Type B pancreatic cell (in vitro differentiated cells): ENCODE measurements at places on chromosomes 11 and 22. TPM values are rescaled to one million over a fixed set of nuclear protein-coding genes. Genes with fewer than 3 reads are reported as not detected.

DNA sequence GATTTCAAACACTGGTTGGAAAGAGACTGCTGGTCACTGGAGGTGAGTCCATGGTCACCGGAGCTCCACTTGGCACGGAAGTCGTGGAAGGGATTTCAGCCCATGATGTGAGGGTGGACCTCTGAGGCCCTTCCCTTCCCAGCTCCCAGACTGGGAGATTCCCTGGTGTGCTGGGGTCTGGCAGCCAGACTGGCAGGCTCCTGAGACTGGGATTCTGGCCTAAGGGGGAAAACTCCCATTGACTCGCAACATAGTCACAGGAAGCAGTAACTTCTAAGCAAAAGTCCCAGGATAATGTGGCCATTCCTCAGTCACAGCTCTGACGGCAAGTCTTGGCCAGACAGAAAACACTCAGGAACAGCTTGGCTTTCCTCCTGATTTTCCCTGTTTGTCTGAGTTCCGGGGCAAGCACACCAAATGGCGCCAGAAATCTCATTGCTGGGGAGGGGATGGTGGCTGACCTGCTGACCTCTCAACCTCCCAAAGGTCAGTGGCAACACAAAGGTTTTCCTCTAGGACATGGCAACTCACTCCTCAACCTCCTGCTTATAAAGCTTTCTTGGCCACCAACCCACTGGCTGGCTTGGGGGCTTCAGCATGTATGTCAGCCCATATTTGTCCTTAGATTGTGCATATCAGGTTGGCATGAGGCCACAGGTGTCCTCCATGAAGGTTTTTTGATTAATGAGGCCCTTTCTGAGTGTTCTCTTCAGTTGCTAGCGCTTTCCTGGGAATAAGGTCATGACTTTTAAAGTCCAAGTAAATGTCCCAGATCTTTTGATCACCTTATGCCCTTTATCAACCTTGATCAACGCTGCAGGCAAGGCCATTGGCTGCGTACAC lies 99.5 kb downstream of the CCDC81 start:
- no peaks in the 10 kb centered on the region for H3K27me3 ChIP-seq
- H3K36me3 ChIP-seq: peaks cover 14% of the 10 kb centered on the region
- peaks cover 15% of the 10 kb centered on the region for H3K4me1 ChIP-seq
- DNase-seq: no peak

DNA sequence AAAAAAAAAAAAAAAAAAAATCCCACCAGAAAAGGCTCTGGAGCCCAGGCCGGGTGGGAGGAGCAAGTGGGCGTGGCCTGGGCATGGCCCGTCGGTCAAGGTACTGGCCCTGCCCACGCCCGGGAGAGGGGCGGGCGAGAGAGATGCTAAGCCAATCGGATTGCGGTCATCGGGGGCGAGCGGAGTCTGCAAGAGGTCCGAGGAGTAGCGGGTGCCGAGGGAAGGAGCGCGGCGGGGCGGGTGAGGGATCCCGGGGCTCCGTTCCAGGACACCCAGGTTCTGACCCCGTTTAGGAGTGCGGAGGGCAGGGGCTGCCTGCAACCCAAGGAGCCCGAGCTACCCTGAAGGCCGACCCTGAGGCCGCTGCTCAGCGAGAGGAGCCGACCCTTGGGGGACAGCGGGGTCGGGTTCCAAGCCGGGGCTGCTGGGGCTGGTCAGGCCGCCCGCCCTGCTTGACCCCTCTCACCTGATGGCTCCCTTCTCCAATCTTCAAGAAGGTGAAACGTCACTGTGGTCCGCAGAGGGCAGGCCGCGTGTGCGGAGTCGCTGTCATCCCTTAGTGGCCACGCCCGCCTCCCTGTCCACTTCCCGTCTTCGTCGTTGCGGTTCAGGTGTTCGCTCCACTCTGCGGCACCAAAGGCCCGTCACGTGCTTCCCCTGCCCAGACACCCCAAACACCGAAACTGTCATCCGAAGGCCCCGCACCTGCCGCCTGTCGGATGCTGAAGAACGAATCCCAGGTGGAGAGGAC lies 11.1 kb upstream of the TAB1 start:
- peaks cover 6% of the 10 kb centered on the region for H3K27me3 ChIP-seq
- no peak overlapping the region for H3K27ac ChIP-seq
- DNase-seq: peak; percentile 89
- H3K4me1 ChIP-seq: peaks cover 4% of the 10 kb centered on the region
- no peaks in the 10 kb centered on the region for H3K36me3 ChIP-seq

GRCh38 chr11:111946499-111946898 lies 9.4 kb downstream of the DIXDC1 start:
- no peak overlapping the region for H3K27ac ChIP-seq
- DNase-seq: no peak
- no peak overlapping the region for H3K4me3 ChIP-seq
- H3K4me1 ChIP-seq: peaks cover 13% of the 10 kb centered on the region

DNA sequence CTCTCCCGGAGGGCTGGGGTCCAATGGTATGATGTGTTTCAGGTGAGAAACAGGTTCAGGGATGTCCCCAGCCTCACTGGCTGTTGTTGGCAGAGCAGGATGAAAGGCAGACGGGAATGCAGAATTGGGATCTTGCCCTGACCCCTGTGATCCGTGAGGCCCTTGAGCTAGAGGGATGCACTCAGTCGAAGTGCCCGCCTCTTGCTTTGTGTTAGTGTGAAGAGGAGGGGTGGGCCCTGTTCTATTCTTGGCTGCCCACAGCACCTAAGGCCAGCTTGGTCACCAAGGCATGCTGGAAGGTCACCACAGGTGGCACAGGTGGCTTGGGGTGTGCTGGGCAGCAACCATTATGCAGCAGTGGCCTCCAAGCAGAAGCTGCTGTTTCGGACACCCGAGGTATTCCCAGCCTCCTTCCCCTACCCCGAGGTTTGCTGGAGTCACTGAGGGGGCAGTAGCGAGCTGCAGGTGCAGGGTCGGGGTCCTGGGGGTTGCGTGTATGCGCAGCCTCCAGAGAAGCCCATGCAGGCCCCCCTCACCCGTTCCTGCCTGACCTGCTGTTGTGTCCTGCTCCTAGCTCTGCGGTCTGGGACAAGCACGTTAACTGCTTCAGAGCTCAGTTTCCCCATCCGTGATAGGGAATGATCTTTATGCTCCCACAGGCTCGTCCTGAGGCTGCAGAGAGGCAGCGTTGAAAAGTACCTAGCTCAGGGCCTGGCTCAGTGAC lies 13.0 kb downstream of the LRP5 start:
- no peaks in the 10 kb centered on the region for H3K27me3 ChIP-seq
- DNase-seq: no peak
- no peak overlapping the region for H3K4me3 ChIP-seq
- peaks cover 35% of the 10 kb centered on the region for H3K4me1 ChIP-seq
- peak overlapping the region; percentile 50 for H3K27ac ChIP-seq
- H3K36me3 ChIP-seq: peaks cover 5% of the 10 kb centered on the region

DNA sequence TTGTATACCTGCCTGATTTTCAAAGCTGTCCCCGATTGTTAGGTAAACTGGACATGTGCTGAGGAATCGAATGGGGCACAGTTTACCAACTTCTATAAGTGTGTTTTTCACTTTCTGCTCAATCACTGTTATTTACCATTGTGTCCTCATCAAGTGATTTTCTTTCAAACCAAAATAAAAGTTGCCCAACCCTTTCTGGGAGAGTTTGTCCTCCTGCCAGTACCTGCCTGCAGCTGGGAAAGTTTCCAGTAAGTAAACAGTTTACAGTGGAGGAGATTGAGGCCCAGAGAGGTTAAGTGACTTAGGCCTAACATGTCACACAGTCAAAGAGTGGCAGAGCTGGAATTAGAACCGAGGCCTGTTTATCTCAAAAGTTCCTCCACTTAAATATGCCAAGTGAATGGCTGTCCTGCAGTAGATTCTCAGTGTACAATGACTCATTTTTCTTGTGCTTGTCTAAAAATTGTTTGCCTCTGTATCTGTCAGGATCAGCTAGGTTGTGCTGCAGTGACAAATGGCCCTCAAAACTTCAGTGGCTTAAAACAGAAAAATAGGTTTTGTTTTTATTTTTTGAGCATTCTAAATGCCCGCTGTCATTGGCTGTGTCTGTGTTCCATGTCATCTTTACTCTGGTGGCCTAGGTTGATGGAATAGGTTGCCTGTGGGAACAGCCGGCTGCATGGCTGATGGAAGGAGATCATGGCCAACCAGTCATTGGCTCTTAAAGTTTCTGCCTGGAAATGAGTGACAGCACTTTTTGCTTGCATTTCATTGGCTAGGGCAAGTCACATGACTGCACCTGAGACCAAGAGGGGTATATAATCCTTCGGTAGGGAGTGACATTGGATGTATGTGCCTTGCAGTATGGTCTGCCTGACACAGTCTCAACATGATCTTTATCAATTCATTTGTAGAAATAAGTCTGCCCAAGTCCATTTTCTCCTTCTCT lies 61.8 kb upstream of the CRYBB3 start:
- no peaks in the 10 kb centered on the region for H3K36me3 ChIP-seq
- no peak overlapping the region for H3K4me3 ChIP-seq
- DNase-seq: no peak

GRCh38 chr22:48173773-48174160 lies 1411.3 kb downstream of the TBC1D22A start:
- peaks cover 47% of the 10 kb centered on the region for H3K27me3 ChIP-seq
- no peaks in the 10 kb centered on the region for H3K36me3 ChIP-seq
- H3K27ac ChIP-seq: no peak overlapping the region
- no peak for DNase-seq

DNA sequence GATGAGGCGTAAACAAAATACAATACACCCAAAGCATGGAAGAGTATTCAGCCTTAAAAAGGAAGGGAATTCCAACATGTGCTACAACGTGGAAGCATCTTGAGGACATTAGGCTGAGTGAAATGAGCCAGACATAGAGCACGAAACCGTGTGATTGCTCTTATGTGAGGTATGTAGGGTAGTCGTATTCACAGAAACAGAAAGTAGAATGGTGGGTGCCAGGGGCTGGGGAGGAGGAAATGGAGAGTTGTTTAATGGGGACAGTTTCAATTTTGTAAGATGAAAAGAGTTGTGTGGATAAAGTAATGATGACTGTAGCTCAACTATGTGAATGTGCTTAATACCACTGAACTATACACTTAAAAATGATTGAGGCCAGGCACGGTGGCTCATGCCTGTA lies 10.2 kb upstream of the KMT5B start:
- H3K36me3 ChIP-seq: no peaks in the 10 kb centered on the region
- H3K4me1 ChIP-seq: no peaks in the 10 kb centered on the region
- no peak overlapping the region for H3K27ac ChIP-seq
- H3K27me3 ChIP-seq: peaks cover 3% of the 10 kb centered on the region

DNA sequence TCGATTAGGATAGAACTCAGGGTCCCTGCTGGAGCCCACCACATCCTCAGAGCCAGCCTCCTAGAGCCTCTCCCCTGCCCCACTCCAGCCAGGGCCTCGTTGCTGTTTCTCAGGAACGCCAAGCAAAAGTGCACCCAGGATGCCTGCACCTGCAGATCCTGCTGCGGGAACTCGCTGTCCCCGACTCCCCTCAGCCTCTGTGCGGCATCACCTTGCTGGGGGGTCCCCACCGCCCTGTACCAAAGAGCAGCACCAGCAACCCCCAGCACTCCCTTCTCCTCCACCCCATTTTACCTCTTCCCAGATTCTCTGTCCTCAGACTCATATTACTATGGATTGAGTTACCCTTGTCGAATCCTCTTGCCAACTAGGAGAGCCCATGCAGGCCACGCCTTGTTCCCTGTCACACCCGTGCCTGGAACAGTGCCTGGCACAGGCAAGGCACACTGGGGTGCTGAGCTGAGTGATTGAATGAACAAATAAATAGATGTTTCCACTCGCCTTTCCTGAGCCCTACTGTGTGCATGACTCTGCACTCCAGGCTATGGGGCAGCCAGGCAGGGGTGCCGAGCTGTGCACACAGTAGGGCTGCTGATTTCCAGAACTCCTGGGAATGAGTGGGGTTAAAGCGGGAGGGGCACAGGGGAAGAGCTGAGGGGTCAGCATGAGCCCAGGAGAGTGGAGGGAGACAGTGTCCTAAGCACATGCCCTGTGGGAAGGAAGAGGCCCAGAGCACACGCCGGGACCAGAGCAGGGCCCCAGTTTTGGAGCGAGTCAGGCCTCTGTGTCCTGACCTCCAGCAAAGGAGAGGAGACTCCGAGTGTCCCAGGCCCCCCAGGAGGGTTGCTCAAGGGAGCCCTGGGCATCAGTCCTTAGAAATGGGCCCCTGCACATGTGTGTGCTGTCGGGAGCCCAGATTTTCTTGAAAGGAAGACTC lies 44.3 kb downstream of the LINC01488 start:
- no peak overlapping the region for H3K27ac ChIP-seq
- H3K4me3 ChIP-seq: no peak overlapping the region
- H3K4me1 ChIP-seq: peaks cover 13% of the 10 kb centered on the region
- peak; percentile 44 for DNase-seq
- no peaks in the 10 kb centered on the region for H3K36me3 ChIP-seq

DNA sequence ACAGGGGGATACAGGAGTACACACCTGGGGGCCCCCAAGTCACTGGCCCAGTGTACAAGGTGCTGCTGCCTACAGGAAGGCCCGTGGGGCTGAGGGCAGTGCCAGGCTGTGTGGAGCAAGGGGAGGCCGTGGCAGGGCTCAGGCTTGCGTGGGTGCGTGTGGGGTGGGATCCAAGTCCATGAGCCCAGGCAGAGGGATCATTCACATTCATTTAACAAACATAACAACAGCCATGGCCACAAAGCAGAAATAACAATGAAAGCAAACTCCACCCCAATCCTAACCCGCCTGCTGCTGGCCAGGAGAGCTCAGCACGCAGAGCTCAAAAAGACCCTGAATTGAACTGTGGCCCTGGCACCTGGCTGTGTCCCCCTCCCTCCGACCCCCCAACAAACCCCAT lies 17.0 kb upstream of the SCGB1A1 start:
- no peak overlapping the region for H3K27ac ChIP-seq
- H3K4me1 ChIP-seq: peaks cover 37% of the 10 kb centered on the region
- no peaks in the 10 kb centered on the region for H3K27me3 ChIP-seq
- H3K36me3 ChIP-seq: no peaks in the 10 kb centered on the region
- no peak for DNase-seq

DNA sequence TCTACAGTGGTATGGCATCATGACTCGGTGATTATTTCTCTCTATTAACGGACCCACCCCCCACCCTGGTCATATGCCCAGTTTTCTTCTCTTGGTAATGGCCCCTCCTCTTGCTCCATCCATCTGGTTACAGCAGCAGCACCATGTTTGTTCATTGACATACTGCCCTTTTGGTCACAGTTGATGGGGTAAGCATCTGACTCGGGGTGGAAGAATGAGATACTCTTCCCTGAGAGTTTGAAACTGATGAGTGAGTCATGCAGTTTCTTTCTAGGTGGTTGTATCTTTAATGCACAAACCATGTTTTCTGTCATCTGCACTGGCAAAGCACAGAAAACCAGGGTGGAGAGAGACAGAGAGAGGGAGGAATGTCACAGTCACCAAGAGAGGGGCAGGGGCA lies 126.0 kb downstream of the SYN3 start:
- DNase-seq: no peak
- no peak overlapping the region for H3K4me3 ChIP-seq
- no peaks in the 10 kb centered on the region for H3K36me3 ChIP-seq
- H3K27ac ChIP-seq: no peak overlapping the region
- H3K27me3 ChIP-seq: no peaks in the 10 kb centered on the region

Gene BAIAP2L2
- total RNA-seq: 4.5 and 12.1 TPM in 2 replicates

Gene CABP4
- not detected in 2 replicates for total RNA-seq

Gene ARHGAP20
- 2.2 and 5.1 TPM in 2 replicates for total RNA-seq

Gene FADD
- total RNA-seq: 24.0 TPM in 2 replicates

Gene CRYBB3
- total RNA-seq: not detected in 2 replicates
